ENCODE measurements at places on chromosomes 7 and 10.
A peak's percentile ranks its signal among the peaks of the same experiment; 100 is the strongest.

DNA sequence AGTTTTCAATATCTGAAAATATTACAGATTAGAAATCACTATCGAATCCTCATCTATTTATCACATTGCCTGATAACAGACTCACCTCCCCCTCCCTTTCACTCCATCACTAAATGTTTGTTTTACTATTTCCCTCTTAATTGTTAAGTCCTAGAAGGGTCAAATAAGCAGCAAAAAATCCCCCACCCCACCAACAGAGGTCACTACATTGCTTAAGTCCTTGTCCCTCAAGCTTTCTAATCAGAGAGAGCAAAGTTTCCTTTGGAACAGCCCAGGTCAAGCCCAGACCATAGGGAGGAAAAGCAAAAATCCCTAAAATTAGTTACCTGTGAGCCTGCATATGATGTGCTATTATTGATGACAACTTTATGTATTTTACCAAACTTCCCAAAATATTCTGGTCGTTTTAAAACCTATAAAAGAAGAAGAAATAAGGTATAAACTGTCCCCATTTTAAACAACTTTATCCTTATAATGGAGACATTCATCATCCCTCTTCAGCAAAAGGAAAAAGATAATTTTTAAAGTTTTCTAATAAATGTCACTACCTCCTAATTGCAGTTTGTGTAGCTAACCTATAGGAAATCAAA is 95.0 kb downstream of the CNOT4 start:
- DNase-seq: peak; percentile 55

- peak; percentile 91 for DNase-seq
These were observed 123.6 kb downstream of the RNF32 start for GRCh38 chr7:156764016-156764669.

DNA sequence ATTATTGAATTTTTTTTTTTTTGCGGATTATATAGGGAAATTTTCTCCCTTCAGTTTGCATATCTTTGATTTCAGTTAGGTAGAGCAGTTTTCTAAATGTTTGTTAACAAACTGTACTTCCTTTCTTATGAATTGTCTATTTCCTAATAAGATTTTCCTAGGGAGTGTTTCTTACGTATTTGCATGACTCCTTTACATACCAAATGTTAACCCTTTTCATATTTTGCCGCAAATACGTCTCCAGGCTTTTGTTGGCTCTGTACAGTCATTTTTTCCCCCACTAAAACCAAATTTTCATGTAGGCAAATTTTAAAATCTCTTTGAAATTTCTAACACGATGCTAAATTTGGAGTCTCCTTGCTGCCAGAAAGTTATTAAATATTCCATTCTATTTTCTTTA is 1.9 kb upstream of the FRAT2 start:
- no peak for DNase-seq

- DNase-seq: no peak
These were observed 57.0 kb downstream of the ICA1 start for GRCh38 chr7:8205031-8205387.

DNA sequence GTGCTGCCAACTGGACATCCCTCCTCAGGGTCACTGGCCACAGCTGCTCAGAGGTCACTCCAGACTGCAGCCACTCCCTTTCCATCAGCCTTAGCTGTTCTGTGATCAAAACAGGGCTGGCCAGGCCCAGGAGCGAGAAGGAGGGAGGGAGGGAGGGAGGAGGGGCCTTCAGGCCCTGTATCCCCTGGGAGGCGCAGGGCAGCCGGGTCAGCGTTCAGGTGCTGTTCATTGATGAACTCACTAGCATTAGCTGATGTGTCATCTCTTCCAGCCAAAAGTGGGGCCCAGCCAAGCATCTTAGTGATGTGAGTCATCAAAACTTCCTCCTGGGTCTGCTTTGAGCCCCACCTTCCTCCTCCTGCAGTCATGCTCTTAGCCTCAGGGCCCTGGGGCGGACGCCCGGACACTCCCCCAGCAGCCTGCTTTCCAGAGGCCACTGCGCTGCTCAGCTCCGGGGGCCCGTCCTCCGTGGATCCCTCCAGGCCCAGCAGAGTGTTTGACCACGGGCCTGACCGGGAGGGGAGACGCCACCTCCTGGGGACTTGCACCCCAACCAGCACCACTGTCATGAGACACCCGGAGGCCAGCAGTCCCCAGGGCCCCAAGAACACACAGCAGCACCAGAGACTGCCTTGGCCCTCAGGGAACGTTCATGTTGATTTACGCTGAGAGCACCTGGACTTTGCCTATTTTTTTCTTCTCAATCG is 149.2 kb downstream of the PRKAG2 start:
- DNase-seq: peak; percentile 75

GRCh38 chr7:143131781-143132180 is at the start of gene PIP:
PIP (plus strand) TSS chr7:143132077; CDS start chr7:143132117, 40 bp downstream.
- DNase-seq: no peak

DNA sequence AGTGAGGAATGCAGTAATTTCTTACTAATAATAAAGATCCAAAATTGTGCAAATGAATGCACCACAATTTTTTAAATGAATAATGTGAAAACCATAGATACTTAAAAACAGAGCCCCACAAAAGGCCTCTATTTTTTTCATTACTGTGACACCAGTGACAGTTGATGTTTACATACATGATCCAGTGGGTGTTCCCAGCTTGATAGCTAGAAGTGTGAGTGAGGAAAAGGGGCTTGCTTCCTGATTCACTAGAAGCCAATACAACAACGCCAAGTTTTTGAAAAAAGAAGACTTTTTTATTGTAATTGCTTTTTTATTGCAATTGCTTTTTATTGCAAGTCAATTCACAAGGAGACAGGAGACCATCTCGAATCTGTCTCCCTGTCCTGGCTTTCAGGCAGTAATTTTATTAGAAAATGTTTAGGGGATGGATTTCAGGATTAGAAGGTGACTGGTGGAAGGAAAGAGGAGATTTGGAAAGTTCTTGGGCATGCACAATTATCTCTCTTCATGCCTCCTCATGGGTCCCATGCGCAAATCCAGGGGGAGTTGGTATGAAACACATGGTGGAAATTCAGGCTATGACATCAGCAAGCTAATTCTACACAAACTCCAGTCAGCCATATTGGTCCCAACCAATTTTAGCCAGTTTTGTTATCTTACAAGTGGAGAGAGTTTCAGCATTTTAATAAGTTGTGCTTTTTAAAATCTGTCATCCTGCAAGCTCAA is 44.4 kb upstream of the ZNF438 start:
- DNase-seq: no peak

- DNase-seq: no peak
These were observed 36.8 kb downstream of the AFAP1L2 start for GRCh38 chr10:114367351-114368056.

- DNase-seq: peak; percentile 65
These were observed 138.5 kb downstream of the PLXNA4 start for GRCh38 chr7:132437730-132438129.

Data from Kasumi-1 (cell line).